Stimulated activated CD8-positive, alpha-beta memory T cell treated with anti-CD3 and anti-CD28 coated beads, Interleukin-4, amount 100 ng/mL, for 1 hour (primary cell): ENCODE measurements at places on chromosomes 2 and 18.

GRCh38 chr2:81706856-81707255 is 1402.3 kb upstream of the LRRTM1 start:
- DNase-seq: no peak

DNA sequence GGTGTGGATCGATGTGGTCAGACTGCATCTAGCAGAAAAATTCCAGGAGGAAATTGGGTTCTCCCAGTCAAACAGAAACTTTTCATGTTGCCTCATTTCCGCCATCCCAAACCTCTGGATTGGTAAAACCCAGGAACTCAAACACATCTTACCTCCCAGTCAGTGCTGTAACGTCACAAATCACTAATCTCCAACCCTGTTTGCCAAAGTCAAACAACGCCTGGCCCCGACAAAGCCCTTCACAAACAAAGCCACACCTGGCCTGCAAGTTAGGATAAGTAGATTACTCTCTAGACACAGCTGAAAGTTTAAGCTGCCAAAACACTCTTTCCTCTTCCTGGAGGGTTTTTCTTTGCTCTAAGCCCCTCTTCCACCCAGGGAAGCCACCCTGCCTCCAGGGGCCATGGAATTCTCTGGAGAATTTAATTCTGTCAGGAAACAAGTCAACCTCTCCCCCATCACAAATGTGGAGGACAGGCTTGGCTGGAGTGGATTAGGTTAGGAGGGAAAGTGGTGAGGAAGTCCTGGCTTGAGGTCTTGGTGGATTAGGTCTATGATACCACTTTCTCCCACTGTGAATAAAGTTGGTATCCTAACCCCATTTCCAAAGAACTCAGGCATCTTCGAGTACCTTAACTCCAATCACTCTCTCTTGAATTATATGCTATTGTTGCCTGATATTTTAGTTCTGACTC is 86.7 kb downstream of the LYPD6B start:
- no peak for DNase-seq

DNA sequence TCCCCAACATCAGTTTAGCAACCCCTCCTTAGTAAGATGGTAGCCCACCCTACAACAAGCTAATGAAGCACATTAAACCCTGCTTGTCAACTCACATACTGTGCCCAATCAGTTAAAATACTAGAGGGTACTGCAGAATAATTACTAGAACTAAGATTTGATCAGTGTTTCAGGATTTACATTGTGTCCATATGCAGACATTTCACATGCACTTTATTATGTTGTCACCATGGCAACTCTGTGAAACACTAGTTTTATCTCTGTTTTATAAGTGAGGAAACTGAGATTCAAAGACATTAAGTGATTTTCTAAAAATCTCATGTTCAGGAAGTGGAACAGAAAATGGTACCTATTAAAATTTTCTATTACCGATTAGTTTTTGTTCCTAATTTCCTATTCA is 61.7 kb downstream of the CYBRD1 start:
- no peak for DNase-seq

DNA sequence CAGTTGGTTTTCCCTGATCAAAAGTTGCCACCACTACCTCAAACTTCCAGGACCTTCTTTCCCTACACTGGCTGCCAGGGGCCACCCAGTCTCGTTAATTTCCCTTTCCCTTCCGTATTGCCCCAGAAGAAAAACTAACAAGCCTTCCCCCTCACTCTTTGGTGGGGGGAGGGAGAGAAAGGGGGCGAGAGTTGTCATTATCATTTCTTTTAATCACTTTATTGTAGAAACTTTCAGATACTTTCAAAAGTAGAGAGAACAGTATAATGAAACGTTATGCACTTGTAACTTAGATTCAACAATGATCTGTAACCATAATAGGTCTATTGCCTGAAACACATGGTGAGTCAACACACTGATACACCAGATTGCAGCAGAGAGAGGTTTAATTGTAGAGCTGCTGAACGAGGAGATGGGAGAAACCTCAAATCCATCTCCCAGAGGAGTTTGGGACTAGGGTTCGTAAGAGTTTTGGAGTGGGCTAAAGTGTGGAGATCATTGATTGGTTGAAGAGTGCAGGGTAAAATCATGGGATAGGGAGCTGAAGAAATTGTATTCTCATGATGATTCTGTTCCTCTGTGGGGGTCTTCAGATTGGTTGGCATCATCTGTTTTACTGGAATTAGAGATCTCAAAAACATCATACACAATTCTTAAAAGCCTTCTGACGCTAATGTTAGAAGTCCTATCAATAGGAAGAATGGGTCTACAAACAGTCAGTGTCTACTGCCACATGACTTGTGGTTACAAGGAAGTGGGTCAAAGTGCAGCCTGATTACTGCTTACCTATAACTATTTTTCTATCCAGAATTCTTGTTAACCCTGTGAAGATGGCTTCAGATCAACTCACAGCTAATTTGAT is 2.6 kb upstream of the RNF149 start:
- no peak for DNase-seq

GRCh38 chr2:240250985-240251847 is 110.8 kb upstream of the OTOS start:
- no peak for DNase-seq

- DNase-seq: no peak
Observed at GRCh38 chr18:51561821-51562220, 364.3 kb upstream of the MEX3C start.

- DNase-seq: no peak
Observed at GRCh38 chr18:61149786-61150185, 183.4 kb upstream of the CDH20 start.

GRCh38 chr2:202064171-202064880 is 8.7 kb upstream of the KIAA2012 start:
- DNase-seq: no peak

DNA sequence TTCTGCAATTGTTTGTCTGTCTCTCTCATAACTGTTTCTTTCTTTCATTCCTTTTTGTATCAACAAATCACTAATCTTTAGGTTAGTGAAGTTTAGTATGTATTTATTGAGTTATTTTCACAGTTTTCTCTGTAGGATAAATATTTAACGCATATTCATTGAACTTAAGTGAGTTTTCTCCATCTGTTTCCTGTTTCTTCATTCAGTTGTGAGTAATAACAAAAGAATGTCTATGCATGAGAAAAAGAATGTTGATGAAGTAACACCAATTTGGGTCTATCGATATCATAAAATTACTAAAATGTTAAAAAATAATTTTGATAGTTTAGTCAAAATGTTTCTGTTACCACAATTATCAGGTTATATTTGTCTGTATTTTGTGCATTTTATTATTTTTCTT is 948.0 kb downstream of the DSC3 start:
- DNase-seq: no peak

GRCh38 chr2:10285556-10286198 is 17.0 kb upstream of the HPCAL1 start:
- DNase-seq: no peak

DNA sequence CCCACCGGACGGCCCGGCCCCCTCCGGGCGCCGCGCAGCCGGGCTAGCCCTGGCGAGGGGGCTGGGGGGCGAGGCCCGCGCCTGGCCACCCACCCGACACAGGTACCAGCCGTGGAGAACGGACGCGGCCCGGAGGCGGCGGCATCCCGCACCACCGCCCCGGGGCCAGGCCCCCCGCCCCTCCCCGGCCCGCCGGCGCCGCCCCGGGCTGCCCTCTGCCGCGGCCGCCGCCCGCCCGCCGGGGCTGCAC is 405 bp downstream of the SOS1 start:
- no peak for DNase-seq

- no peak for DNase-seq
Observed at GRCh38 chr2:21028021-21028947, 15.6 kb downstream of the APOB start.

GRCh38 chr2:201466050-201466675 is 14.6 kb downstream of the STRADB start:
- no peak for DNase-seq

- no peak for DNase-seq
Observed at GRCh38 chr18:27627927-27628326, 442.8 kb upstream of the CHST9 start.

DNA sequence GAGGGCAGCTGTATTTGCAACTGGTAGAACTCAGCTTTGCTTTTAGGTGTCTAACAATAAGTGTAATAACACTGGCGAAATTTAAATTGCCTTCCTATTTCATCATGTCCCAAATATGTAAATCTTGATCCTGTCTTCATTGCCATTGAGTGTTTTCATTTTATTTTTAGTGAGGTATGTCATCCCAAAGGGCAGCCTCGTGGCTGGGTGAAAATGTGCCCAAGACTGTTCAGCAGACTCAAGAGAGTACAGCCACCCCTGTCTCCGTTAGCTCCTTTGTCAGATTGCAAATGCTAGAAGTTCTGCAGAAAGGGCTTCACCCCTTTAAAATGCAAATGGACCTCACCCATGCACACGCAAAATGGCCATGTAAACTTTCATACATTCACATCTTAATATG is 278.8 kb downstream of the RND3 start:
- no peak for DNase-seq

DNA sequence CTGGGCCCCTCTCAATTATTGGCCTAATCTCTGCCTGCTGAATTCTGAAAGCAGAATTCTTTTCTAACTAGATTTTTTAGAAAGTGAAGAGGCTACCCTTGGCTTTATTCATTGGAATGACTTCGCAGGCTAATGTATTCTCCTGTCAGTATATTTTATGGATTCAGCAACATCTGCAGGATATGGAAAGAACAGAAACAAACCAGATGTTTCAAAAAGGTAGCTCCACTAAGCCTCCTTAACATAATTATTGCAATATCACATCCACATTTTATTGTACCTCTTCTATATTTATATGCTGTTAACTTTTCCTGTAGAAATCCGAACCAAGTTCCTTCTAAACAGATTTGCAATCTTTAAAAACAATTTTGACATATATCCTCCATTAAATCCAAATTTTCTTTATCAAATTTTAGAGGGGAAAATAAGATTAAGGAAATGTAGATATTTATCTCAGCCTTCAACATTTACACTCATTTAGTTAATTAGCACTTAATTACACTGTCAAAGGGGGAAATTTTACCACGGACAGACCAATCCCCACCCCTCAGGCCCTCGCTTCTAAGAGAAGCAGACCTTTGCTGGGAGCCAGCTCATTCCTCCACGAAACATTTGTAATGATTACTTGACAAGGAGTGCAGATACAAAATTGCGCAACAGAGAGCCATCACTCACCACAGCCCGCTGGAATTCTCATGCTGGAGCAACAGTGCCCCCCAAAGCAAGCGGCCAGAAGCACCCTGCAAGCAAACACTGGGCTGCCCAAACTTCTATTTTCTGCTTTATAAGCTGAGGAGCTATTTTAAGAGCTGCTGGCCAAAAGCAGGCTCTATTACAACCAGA is 253.4 kb downstream of the ETAA1 start:
- DNase-seq: no peak

DNA sequence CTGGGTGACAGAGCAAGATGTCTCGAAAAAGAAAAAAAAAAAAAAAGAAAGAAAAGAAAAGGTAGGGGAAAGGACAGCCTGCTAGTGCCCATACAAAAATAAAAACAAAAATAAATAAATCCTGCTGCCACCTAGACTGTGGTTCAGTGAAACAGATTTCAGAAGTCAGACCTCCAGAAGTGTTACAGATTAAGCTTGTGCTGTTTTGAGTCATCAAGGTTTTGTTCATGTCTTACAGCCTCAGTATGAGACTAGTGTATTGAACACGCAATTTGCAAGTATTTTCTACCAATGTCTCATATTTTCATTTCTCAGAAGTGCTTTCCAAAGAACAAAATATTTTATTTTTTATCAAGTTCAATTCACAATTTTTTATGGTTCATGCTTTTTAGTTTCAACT is 720.4 kb upstream of the GYPC start:
- DNase-seq: no peak

- DNase-seq: no peak
Observed at GRCh38 chr2:114089636-114090319, 199.9 kb downstream of the ACTR3 start.

DNA sequence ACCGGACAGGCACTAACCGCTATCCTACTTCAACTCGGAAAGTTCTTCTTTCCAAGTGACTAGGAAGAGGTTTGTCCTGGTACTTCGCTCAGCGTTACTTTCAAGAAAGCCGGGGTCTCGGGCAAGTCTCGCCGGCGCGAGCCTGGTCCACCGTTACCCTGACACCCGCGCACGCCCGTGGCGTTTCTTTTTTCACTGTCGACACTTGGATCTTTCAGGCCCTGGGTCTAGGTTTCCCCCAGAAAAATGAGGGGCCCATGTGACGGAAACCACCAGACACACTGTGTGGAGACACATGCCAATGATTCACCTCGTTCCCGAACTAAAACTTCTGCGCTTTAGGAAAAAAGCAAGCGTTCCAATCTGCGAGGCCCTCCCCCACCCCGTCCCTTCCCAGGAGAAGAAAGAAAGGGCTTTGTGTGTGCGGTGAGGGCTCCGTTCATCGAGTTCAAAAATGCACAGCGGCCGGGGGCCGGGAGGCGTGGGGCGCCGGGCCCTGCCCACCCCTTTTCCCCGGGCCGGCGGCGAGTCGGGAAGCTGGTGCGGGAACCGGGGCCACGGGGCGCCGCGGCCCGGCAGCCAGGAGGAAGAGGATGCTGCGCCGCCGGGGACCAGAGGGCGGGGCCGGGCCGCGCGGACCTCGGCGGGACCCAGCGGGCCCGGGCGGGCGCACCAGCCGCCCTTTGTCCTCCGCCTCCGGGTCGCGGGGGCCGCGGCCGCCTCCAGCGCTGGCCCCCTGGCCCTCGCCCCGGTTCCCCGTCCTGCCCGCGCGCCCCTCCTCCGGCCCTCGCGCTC is 2.6 kb downstream of the ZNF521 start:
- no peak for DNase-seq

- DNase-seq: no peak
Observed at GRCh38 chr2:206276169-206276942, 1.9 kb downstream of the ZDBF2 start.

DNA sequence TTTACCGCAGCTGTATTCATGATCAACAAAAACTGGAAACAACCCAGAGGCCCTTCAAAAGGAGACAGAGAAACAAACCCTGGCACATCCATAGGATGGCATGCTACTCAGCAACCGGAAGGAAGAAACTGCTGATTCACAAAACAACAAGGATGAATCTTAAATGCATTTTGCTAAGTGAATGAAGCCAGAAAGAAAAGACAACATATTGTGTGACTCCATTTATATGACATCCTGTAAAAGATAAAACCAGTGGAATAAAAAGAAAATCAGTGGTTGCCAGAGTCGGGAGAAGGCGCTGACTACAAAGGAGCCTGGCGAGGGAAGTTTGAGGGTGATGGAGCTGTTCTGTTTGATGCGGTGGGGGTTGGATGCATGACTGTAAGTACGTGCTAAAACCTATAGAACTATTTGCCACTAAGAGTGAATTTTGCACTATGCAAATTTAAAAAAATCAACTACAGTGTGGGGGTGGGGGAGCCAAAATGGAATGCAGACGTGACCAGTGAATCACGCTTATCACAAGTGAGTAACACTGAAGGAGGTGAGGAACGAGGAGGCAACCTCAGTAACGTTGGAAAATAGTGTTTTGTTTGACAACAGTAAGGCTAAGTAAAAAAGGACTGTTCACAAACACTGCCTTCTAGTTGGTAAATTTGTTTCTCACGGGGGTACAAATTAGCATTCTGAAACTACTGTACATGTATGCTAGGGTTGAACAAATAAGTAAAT is 108.9 kb downstream of the INHBB start:
- DNase-seq: no peak
